ENCODE measurements at places on chromosomes 1 and 21.

DNA sequence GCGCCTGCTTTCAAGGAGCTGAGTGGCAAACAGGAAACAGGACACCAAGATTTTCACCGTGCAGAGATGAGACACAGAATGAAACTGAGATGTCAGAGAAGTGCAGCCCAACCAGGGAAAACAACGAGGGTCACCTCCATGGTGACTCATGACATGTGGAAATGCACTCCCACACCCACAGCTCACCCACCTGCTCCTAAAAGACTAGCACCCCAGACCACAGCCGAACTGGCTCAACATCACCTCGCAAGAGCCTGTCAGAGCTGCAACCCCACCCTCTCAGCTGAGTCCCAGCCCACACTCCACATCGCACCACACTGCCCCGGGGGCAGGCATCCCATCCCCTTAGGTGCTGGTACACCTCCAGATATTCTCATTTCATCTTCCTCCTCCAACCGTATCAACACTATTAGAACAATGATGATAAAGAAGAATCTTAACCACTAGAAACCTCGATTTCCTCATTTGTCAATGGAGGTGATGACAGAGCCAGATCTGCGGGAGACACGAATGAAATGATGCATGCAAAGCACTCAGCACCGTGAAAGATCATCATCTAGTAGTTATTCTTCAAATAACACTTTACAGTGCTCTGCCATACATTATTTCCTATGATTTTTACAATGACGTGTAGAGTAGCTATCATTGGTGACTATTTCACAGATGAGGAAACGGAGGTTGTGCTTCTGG, 103.2 kb downstream of the DMRTB1 start:
- no peak for DNase-seq

DNA sequence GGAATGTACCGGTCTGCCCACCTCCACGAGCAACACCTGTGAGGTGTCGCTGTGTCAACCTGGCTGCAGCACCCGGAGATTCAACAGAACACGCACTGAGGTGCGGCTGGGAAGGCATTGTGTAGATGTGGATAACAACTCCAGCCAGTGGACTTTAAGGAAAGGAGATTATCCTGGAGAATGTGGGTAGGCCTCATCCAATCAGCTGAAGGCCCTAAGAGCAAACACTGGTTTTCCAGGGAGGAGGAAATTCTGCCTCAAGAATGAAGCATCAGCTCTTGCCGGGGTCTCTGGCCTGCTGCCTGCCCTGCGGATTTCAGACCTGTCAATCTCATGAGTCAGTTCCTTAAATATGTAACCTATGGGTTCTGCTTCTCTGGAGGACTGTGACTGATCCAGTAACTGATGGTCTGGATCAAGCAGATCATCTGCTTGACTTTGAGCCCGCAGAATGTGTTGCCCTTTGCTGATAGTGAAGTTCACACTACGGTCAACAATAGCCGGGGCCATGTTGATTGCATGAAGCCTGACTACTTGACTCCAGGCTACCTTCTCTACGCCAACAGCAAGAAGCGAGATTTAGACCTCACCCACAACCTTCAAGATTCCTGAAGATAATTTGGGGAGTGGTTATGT, 15.9 kb upstream of the PRDM15 start:
- no peak for DNase-seq

GRCh38 chr21:44813727-44814126, 4.1 kb downstream of the SUMO3 start:
- no peak for DNase-seq

- DNase-seq = peak; percentile 24
Measured at GRCh38 chr1:29379443-29380073, 143.2 kb downstream of the PTPRU start.

GRCh38 chr1:85838238-85838637, 130.0 kb upstream of the ZNHIT6 start:
- no peak for DNase-seq

DNA sequence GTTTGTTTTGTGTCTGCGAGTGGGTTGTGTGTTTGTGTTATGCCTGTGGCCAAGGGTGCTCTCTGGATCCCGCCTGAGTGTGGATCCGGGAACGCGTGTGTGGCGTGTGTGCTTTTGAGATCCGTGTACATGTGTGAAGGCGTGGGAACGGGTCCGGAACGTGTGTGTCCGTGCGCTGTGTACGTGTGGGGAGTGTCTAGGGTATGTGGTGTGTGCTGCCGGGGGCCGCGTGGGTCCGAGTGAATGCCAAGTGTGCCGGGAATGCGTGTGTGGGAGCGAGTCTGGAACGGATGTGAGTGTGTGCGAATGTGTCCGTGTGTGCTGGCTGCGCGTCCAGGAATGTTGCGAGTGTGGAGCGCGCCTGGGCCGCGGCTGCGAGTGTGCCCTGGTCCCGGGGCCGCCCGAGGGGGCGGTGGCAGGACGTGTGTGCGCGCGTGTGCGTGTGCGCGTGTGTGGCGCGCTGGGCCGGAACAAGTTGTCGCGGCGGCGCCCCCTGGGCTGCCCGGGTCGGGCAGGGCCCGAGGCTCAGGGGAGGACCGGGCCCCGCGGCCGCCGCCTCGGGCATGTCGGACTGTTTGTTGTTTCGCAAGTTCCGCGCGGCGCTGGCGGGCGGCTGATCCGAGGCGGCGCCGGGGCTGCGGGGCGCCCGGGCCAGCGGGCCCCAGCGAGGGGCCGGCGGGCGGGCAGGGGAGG, 953 bp downstream of the PTPRU start:
- peak; percentile 24 for DNase-seq

- DNase-seq = no peak
Measured at GRCh38 chr21:42837421-42838211, 41.7 kb downstream of the WDR4 start.

DNA sequence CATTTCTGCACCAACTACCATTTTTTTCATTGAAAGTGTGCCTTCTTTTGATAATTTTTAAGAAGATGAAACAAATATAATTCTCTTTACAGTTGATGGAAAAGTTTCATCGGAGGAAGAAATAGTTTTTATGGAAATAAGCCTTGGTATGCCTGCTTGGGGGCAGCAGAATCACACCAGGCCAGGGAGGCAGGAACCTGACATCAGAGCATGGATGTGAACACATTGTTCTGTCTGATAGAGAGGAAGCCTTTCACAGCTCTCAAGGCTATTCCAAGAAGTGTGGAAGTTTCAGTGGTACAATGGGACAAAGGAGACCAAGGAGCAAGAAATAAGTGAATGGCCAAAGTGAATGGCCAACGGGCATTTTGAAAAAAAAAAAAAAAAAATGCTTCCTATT, 162.2 kb upstream of the KCNK2 start:
- no peak for DNase-seq

DNA sequence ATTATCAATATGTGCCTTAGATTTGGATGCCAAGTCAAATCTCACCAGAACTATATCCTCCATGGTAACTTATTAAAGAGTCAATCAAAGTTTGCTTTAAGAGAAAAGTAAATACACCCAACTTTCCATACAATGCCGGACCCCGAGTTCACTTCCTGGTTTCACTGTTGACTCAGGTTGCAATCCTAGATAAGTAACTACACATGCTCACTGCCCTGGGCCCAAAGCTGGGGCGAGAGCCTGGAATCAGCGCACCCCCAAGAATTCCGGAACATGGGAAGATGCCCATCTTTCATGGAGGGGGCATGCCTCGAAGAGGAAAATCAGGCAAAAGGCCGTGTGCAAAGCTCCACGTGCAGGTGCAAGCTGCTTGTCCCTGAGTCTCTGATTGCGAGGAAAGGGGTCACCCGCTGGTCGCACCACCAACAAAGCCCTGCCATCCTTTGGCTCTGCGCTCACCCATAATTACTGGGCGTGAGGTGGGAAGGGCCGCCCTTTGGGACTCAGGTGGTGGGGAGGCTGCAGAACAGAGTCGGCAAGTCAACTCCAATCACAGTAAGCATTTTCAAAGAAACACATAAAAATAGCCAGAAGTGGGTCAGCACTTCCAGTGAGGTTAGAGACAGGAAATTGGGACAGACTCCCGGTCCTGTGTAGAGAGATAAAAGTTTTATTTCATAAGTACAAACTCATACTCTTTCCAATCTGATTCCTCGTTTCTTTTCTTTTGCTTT, 167.7 kb downstream of the TOMM20 start:
- no peak for DNase-seq

DNA sequence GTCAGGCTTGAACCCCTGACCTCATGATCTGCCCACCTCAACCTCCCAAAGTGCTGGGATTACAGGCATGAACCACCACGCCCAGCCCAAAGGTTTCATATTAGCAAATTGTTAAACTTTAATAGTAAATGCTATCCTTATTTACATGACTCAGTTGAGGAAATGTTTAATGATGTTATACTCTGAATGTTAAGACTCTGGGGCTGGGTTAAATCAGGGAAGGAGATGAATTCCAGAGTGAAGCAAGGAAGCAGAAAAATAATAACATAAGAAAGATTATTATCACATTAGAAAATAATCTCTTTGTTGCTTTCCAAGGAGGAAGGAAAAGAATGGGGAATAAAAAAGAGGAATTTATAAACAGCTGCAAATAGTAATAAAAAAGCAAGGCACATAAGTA, 105.3 kb downstream of the PTGS2 start:
- DNase-seq = no peak

GRCh38 chr21:14947613-14948160, 117.1 kb downstream of the NRIP1 start:
- no peak for DNase-seq

DNA sequence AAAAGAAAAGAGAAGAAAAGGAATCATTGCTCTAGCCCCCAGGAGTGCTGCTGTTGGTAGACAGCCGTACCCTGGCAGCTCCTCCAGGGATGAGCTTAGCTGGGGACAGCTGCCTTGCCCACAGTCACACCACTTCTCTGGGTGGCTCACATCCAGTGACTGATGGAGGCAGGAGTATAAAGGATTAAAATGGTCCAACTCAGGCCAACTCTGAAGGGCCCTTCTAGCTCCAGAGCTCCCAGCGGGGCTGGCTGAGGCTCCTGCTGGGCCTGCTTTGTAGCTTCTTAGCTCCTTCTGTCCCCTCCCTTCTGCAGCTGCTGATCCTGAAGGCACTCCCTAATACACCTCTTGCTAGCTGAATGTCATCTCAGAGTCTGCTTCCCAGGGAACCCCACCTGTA, 4.4 kb downstream of the CITED4 start:
- DNase-seq = no peak

DNA sequence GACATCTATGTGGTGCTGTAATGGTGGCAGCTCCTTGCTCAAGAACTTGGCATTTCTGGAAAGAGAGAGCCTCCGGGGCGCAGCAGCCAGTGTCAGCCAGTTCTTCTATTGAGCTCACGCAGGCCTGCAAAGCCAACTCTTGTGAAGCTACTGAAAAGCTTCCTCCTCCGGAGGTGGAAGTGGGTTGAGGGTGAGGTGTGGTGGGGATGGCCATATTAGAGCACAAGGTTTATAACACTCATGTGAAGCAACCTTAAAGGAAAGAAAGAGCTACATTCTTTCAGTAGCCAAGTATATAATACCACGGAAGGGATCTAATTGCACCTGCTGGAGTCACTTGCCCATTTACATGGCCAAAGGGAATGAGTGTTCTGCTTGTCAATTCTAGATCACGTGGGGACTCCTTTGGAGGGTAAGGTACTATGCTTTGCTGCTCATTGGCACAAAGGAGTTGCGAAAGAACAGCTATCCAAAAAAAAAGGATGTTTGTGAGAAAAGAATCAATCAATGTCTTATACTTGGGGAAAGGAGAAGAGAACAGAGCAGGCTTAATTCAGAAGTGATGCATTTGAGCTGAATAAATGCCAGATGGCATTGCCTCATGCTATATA, 18.3 kb upstream of the MAP10 start:
- DNase-seq = no peak

- DNase-seq = no peak
Measured at GRCh38 chr21:19508844-19509243, 1105.3 kb upstream of the TMPRSS15 start.

All from DND-41 (cell line).